ENCODE measurements at places on chromosomes 7 and 10.

DNA sequence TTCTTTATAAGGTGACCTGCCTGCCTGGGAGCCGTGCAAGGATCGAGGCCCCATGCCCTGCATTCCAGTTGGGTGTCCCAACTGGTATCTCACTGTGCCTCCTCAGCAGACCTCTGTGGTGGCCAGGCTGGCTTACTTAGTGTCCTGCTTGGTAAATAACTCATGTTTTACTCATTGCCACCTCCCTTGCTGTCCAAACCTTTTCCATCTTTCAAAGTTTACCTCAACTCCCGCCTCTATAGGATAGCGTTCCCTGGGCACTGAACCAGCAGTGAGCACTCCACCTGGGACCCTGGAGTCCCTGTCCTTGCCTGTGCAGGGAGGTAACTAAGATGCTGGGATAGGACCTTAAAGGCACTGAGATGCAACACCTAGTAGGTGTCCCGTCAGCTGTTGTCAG is 33.6 kb downstream of the SLC18A2 start:
- no peaks in the 10 kb centered on the region for H3K27me3 ChIP-seq
- H3K4me1 ChIP-seq, result no peaks in the 10 kb centered on the region
- no peak for DNase-seq
- H3K4me3 ChIP-seq, result no peak overlapping the region

DNA sequence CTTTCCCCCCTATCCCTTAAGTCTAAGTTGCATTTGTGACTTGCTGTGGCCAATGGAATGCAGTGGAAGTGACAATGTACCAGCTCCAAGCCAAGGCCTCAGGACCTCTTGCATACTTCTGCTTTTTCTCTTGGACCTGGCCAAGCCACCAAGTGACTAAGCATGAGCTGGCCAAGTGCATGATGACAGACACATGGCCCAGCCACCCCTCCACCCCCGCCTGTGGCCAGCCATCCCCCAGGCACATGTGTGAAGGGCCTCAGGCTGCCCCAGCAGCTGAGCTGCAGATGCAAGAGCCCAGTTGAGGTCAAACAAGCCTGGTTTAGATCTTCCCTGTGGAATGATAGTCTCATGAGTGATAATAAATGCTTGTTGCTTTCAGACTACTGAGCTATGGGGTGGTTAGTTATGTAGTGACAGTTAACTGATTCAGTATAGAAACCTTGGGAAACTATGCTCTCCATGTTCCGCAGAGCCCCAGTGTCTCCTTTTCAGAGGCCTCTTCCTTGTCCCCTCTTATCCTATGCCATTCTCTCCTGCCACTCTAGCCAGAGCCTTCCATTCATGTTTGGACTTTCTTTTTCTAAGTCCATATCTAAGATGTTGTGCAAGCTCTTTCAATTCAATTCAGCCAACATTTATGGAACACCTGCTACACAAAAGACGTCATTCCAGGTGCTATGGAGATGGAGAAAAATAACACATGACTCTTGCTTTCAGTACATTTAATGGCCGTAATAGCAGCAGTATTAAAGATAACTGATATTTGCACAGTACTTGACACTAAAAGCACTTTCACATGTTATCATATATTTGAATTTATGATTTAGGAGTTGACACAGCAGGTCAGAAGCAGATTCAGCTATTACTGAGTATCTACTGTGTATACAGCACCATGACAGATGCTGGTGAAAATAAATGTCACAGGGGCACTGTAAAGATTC is 55.5 kb upstream of the LOXL4 start:
- peaks cover 13% of the 10 kb centered on the region for H3K4me1 ChIP-seq
- H3K36me3 ChIP-seq, result no peaks in the 10 kb centered on the region
- no peak overlapping the region for H3K27ac ChIP-seq
- DNase-seq, result no peak
- peaks cover 4% of the 10 kb centered on the region for H3K27me3 ChIP-seq

- no peak for DNase-seq
- H3K27ac ChIP-seq, result no peak overlapping the region
- no peak overlapping the region for H3K4me3 ChIP-seq
- H3K4me1 ChIP-seq, result peaks cover 23% of the 10 kb centered on the region
These were observed 200.1 kb downstream of the SKAP2 start for GRCh38 chr7:26664274-26664673.

- H3K4me1 ChIP-seq, result no peaks in the 10 kb centered on the region
- no peaks in the 10 kb centered on the region for H3K36me3 ChIP-seq
- H3K27ac ChIP-seq, result no peak overlapping the region
- H3K27me3 ChIP-seq, result no peaks in the 10 kb centered on the region
These were observed 296.7 kb downstream of the GLRX3 start for GRCh38 chr10:130432850-130433249.

DNA sequence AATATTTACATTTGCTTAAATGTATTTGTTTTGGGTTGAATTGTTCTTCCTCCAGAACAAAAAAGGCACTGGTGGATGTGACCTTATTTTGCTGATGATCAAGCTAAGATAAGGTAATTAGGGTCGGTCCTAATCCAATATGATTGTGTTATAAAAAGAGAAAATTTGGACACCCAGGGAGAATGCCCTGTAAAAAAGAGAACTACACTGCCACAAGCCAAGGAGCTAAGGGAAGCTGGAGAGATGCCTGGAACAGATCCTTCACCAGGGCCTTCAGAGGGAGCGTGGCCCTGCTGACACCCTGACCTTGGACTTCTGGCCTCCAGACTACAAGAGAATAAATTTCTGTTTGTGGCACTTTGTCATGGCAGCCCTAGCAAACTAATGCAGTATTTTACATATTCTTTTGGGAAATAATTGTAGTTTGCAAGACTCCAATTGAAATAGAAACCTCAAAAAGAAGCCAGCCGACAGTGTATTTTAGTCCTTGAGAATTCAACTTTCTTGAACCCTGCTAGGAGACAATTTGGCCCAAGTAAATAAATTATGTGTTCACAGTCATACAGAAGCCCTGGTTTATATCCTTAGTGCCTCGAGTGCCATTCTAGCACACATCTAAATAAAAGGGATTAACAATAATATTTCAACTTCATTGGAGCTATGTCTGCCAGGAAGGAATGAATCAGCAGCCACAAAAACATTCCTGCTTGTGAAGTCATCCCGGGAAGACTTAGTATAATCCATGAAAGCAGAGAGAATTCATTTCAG is 164.6 kb downstream of the PKD1L1 start:
- H3K27ac ChIP-seq, result no peak overlapping the region
- no peaks in the 10 kb centered on the region for H3K4me1 ChIP-seq
- H3K27me3 ChIP-seq, result no peaks in the 10 kb centered on the region
- H3K4me3 ChIP-seq, result no peak overlapping the region

All from DND-41 (cell line).